M059J (cell line): ENCODE measurements at places on chromosomes 6 and 20.

DNA sequence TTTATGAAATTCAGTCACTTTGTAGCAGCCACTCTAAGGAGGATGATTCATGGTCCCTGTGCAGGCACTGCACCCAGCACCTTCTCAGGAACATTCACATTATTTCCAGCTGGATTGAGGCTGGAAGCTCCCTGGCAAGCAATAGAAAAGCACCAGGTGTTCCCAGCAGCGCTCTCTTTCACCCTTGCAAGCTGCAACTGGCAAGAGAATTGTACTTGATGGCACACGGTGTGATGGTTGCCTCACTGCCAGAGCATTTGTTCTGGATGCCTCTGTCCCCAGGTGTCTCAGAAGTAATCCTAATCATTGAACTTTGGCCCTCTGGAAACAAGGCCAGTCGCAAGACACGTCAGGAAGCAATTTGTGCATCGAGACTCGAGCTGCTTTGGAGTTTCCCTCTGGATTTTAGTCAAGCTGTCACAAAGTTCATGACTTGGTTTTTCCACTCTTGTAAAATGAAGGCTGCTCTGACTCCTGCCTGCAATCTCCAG is 24.9 kb upstream of the PHACTR2 start:
- no peak for DNase-seq

DNA sequence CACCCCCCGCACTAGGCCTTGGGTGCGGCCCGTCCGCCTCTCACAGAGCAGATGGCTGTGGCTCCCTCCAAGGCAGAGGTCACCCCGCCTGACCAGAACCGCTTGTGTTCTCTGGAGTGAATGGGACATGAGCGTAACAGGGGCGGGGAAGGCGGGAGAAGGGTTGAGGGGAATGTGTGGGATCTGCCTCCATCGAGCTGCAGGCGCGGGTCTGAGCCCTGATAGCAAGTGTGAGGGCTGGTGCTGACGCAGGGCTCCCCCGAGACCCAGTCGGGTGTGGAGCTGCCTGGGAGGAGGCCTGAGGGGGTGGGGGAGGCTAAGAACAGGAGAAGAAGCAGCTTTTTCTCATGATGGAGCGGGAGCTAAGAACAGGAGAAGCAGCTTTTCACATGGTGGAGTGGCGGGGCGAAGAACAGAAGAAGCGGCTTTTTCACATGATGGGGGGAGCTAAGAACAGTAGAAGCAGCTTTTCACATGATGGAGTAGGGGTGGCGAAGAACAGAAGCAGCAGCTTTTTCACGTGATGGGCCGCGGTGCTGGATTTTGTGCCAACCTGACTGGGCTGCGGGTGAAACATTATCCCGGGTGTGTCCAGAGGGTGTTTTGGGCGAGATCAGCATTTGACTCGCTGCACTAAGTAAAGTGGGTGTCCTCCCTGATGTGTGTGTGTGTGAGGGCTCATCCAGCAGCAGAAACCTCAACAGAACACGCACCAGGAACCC is 169.3 kb downstream of the TTLL2 start:
- no peak for DNase-seq

- peak; percentile 80 for DNase-seq
These were observed 38.2 kb downstream of the CAP2 start for GRCh38 chr6:17431581-17431980.

DNA sequence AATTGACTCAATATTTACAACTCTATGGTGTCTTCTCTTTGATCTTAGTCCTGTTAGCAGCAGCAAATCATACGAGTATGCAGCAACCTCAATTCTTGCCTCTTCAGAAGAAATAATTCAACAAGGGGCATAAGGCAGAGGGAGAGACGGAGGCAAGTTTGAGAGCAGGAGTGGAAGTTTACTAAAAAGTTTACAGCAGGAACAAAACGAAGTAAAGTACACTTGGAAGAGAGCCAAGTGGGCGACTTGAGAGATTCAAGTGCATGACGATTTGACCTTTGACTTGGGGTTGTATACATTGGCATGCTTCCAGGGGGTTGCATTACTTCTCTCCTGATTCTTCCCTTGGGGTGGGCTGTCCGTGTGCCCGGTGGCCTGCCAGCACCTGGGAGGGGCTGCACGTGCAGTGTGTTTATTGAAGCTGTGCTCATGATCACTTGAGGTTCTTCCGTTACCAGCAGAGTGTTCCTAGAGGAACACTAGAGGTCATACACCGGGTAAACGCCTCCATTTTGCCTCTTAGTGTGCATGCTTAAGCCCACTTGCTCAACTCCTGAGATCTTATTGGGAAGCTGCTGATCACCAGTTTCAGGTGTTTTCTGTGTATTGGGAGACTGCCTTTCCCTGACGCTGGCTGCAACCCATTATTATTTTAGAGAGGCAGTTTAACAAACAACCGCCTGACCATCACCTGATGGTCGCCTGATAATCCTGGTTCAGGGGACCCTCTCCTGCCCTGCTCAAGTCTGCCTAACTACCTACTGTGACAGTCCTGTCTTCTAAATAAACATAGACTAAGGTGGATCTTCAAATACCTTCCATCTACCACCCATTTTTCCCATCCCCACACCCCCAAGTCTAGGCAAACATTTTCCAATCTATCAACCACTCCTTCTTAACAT is 172.4 kb upstream of the MYLIP start:
- DNase-seq: peak; percentile 5

DNA sequence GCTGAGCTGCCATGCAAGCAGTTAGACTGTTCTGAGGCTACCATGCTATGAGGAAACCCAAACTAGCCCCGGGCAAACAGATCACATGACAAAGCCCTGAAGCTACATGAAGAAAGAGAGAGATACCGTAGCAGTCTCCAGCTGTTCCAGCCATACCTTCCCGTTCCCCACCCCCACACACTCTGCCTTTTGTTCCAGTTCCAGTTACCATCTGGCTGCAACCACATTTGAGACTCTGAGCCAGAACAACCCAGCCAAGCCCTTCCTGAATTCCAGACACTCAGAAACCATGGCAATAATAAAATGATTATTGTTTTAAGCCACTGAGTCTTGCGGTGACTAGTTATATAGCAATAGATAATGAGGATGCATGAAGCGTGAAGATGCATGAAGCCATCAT is 28.3 kb downstream of the RIN2 start:
- DNase-seq: peak; percentile 83

DNA sequence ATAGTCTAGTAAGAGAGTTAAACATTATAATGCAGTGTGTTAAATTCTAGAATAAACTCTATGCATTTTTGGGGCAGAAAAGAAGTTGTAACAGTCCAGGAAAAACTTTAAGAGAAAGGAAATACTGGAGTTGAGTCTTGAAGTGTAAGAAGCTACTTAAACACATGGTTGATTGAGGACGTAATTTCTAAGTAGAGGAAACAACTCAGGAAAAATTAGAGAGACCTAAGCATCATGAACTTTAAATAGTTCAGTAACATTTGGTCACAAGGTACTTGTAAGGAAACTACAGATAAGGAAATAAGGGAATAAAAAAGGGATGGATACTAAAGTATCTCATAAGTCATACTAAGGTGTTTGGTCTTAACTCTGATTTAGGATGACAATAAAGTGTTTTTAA is 4.7 kb upstream of the TRDN start:
- no peak for DNase-seq

DNA sequence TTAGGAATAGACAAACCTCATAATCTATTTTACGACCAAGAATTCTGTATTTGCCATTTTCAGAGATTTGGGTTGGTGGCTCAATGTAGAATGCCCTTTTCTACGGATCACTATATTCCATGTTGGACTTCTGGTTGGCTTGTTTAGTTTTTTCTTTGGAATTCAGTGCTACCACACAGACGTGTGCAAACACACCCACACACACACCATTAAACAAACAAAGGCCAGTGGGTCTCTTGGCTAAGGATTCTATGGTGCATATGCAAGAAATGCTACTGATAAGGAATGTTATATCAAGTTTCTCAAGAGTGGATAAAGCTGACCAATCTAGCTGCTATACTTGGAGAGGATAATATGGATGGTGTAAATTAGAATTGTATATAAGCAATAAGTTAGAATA is 8.0 kb downstream of the ABT1 start:
- DNase-seq: no peak

DNA sequence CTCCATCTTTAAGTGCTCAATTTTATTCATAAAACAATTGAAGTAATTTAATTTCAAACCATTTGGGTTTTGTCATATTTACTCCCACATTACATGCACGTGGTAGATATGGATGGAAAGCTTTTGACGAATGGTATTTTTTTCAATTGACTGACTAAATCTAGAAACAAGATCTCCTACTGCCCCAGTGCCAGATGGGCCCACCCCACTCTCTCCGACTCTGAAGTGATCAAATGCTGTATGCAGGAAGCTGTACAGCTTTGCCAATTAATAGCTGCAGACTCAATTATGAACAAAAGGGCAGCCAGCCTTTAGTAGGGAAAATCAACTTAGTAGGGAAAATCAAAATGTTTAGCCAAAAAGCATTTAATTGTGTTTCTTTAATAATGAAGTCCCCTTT is 46.2 kb downstream of the PACRG start:
- DNase-seq: no peak

DNA sequence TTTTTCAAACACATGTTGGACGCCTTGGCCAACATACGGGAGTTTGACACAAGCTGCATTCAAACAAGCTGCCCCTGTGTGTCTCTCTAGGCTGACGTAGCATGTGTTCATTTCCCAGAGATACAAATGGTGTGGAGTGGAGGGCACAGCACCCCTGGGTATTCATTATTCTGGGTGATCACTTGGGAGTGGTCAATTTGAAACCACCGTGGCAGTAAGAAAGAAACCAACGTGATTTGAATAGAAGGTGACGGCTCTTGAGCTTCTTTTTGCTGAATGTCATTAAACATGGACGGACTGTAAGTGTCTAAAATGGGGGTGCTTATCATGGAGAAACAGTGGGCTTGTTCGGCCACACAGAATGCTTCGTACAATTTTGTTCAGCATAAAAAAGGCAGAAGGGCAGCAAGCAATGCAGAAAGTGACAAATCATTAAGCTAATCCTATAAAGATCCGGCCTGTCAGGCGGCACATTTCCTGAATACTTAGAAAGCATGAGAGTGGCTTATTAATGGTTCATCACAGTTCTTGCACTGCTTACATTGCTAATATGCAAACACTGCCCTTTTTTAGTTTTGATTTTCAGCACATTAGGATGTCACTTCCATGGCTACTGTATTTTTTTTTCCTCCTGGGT is 1261.9 kb upstream of the CITED2 start:
- DNase-seq: no peak

- DNase-seq: no peak
These were observed 94.6 kb downstream of the TIAM2 start for GRCh38 chr6:155089746-155090145.

GRCh38 chr6:69038841-69039240 is 403.8 kb downstream of the ADGRB3 start:
- DNase-seq: peak; percentile 59

DNA sequence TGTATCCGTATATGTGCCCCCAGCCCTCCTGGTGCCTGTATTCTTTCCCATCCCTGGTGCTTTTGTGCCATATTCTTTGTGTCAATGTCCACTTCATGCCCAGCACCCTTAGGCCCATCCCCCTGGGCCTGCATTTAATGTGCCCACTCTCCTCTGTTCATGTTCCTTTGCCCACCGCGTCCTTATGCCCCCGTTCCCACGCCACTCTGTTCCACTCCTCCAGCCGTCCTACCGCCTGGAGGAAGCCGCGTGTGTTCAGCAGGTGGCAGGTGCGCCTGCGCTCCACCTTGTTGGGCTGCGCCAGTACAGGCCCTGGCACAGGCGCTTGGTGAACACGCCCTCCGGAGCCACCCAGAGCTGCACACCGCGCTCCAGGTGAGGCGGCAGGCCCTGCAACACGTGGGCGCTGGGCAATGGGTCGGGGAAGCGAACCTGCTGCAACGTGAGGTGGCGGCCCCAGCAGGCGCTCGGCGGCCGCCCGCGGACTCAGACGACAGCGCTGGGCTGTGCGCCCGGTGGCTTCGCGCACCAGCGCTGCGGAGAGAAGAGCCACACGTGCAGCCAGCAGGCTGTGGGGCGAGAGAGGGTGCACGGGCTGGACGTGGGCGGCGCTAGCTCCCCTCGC is 4.0 kb upstream of the FOXS1 start:
- DNase-seq: no peak

DNA sequence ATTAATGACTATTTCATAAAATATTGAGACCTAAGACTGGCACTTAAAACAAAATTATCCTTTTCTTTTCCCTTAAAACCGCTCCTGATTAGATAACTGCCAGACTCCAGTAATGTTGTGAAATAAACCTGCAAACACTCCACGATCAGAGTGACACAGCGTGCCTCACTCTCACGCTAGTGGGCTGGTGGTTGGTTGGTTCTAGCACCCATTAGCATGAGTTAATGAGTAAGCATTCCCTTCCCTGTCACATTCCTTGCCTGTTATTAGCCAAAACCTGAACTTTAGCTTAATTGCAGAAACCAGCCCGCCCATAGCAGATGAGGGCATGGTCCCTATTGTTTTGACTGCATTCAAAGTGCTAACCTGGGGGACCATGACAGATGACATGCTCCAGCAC is 193.4 kb downstream of the CD83 start:
- no peak for DNase-seq

GRCh38 chr6:113763876-113764275 is 93.3 kb upstream of the MARCKS start:
- peak; percentile 92 for DNase-seq

GRCh38 chr20:57392512-57393271 is 1.5 kb downstream of the RBM38 start:
- no peak for DNase-seq

DNA sequence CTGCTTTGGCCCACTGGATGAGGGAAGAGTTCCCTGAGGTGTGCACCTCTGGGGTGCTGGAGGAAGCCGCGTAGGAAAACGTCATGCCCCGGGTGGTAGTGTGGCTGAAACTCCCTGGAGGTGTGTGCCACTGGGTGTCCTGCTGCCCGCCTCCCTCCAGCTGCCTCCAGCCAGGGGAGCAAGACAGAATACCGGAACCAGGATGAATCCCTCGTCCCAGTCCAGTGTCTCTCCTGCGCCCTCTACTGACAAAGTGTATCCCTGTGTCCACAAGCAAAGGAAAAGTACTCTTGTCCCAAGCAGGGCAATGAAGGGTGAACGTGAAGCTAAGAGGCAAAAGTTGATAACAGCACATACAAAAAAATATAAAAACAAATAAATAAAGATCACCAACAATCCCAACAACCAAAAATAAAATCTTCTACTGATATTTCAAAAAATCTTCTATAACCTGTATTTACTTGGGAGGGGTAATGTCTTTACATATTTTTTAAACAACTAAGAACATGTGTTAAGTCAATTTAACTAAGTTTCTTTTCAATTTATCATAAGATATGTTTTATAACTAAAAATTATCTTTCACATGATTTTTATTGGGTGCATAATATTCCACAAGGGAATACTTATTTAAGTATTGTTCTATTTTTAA is 437.6 kb downstream of the MAFB start:
- peak; percentile 70 for DNase-seq

GRCh38 chr6:69937402-69938136 is 71.2 kb downstream of the COL19A1 start:
- DNase-seq: no peak

DNA sequence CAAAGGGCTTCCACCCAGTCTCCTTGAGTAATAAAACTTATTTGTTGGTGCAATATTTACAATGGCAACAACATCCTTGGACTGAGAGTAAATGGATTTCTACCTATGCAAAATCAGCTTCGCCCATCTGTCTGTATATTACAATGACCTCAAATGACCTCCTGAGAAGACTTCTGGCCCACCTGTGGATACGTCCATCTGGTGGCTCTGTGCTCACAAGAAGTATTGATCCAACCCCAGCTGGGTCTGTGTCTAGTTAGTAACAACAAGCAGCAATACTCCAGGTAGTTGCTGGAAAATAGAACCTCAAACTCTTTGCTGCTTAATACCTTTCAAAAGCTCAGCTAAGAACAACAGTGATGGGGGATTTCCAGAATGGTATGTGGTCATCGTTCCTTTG is 34.7 kb upstream of the GSTA4 start:
- DNase-seq: no peak

GRCh38 chr6:35051396-35051795 is 89.7 kb downstream of the TCP11 start:
- DNase-seq: no peak
